Urinary bladder (tissue), 4 donors: ENCODE measurements at places on chromosomes 11 and 22. TPM values are rescaled to one million over a fixed set of nuclear protein-coding genes. Genes with fewer than 3 reads are reported as not detected.

GNG3 gene
- total RNA-seq = 0.37 TPM

LGR4 gene
- total RNA-seq = 98.1 TPM

DNA sequence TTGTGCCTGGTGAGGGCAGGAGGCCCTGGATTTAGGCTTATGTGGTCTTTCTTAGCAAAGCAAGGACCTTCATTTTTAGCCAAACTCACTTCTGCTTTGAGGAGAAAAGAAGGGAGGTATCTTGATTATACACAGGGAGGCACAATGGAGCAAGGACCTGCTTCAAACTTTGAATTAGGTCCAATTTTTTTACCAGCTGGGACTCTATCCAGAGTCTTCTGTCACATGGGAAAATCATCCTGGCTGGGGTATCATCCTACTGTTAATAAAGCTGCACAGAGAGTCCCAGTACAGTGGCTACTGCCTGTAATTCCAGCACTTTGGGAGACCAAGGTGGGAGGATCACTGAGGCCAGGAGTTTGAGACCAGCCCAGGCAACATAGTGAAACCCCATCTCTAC lies 87.8 kb downstream of the CWC15 start:
- DNase-seq = no peak

DNA sequence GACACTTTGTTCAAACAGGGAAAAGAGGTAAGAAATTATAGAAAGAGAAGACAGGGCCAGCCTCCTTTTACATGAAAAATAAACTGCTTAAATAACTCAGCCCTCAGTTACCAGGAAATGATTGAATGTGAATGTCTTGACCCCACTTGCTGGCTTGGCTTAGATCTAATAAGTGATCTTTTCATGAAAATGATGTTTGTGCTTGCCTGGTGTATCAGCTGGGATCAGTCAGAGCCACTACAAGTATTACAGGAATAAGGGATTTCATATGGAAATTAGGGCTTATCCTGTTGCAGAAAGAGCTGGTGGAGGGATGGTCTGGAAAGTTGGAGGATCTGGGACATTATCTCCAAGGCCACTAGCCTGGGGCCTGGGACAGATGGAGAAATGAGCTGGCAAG lies 51.8 kb downstream of the COMMD9 start:
- no peak for DNase-seq

DNA sequence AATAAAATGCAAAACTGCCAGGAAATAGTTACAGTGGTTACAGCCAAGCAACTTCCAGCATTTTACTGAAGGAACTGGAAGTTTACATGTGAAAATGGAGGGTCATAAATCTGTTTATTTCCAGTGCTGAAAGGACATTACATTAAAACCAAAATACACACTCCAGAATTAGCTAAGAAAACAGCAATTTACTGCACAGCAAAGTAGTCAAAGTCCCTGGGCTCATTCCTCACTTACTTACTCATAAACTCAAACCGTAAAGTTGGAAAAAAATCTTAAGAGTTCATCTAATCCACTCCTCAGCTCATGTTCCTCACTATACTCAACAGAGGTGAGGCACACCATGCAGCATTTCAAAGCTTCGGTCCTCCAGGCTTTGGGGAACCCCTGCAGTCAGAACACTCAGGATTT lies 17.4 kb downstream of the CTSC start:
- peak; percentile 39 for DNase-seq

- no peak for DNase-seq
Observed at GRCh38 chr11:94997437-94997836, 23.9 kb downstream of the KDM4D start.

DNA sequence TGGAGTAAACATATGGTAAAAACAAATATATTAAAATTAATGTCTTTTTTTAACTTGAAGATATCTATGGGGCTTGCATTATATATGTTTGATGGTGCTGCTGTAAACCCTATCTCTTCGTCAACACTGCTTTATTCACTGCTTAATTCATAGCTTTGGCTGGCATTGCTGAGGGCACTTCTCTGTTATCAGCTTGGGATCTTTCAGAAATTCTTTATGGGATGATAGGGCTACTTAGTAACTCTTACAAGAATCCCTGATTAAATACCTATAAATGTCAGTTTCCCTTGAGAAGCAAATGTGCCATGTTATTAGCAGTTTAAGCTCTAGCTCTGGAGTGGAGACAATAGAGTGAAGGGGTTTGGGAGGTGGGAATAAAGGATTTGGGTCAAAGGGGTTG lies 112.3 kb downstream of the SWAP70 start:
- no peak for DNase-seq

GRCh38 chr11:65008016-65008415 lies 5.9 kb upstream of the ARL2 start:
- no peak for DNase-seq

- no peak for DNase-seq
Observed at GRCh38 chr22:46150655-46151477, 540 bp downstream of the PPARA start.
